ENCODE measurements at places on chromosomes 7 and 10.

GRCh38 chr10:77518241-77518909 is 119.2 kb downstream of the KCNMA1 start:
- DNase-seq, result no peak

DNA sequence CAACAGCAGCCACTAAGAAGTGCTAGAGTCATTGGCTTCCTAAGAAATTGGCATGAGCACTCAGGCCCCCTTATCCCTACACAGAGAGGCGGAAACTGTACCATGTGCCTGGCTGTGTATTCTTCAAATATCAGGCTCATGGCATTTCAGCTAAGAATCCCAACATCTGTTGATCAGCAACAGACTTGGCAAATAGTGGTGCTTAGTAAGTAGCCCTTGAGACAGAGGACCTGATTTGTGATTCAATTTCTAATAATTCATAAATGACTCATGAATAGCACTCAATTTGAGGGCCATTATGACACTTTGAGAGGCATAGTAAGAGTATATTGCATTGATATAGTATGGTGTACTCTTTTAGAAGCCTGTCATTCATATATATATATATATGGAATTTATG is 309.1 kb downstream of the LRMDA start:
- DNase-seq, result no peak

GRCh38 chr10:7968510-7969112 is 85.9 kb upstream of the GATA3 start:
- no peak for DNase-seq

- no peak for DNase-seq
These were observed 35.8 kb downstream of the GBF1 start for GRCh38 chr10:102281102-102281487.

- no peak for DNase-seq
These were observed 498.6 kb downstream of the GALNT17 start for GRCh38 chr7:71630516-71630915.

All from activated naive CD4-positive, alpha-beta T cell (primary cell).